ENCODE measurements at places on chromosomes 4 and X.
A peak's percentile ranks its signal among the peaks of the same experiment; 100 is the strongest.

DNA sequence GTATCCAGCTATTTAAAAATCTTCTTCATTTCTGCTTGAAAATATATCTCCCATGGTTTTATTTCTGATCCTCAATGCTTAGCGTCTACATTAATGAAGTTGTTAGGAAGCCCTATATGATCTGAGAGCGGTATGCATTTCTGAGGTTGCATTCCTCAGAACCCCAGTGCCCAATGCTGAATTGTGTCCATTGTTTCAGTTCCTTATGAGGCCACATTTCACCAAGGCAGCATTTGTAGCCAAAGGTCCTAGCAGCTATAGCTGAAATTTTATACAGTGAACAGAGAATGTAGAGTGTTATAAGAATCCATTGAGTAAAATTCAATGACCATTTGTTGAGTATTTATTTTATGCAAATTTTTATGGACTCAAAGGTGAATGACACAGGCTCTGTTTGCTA is 209.5 kb downstream of the PCDH7 start:
- DNase-seq, result no peak

- DNase-seq, result no peak
Measured at GRCh38 chr4:110033355-110034025, 120.8 kb downstream of the EGF start.

DNA sequence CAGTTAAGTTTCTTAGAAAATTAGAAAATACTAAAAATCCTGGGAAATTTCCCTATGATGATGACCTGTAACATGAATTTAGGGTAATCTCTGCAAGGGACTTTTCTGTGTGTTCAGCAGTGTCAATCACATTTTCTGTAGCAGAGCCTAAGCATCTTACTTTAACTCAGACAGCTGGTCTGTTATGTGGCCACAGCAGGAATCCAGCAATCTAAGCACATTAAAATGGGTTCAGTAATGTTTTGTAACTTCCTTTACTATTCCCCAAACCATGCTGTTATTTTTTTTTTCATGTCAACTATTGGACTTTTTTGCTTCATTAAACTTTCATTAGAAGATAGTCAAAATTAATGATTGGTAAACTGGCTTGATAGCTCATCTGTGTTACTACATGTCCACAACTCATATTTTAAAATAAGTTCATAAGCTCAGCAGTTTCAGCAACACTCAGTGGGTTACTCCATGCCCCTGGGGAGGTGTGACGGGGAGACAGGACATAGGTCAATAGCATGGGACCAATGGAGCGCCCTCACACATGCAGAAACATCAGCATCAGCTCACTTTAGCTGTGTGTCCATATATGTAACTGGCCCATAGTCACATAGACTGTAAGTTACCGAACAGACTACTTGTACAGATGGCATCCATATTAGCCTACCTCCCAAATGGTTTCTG is 168.0 kb upstream of the PACRGL start:
- DNase-seq, result no peak

DNA sequence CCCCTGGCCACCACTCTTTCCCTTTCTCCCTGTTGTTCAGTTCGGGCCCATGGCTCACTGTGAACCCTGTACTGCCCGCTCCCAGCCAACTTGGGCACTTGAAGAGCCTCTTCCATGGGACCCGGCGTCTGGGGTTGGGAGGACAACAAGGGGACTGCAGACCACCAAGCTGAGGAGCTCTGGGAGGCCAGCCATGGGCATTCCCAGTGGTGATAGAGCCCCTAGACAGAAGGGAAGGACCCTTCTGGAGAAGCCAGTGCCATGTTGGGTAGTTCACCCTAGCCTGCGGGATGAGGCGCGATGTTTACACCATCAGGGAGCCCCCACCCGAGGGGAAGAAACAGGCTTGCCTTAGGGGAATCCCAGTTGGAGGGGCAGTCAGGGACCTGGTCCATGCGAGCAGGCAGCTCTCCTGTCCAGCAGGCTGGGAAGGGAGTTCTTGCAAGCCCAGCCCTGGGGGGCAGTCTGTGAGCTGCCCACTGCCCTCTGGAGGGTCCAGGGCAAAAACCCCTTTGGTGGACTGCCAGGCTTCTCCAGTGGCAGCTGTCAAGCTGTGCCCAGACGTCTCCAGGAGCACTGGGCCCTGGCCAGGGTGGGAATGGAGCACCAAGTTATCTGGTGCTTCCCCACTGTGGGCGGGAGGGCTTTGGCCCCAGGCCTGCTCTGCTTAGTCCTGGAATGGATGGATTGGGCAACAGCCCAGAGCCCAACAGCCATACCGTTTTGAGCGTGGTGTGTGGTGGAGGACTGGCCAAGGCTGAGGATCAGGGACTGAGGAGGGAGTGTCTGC is 23.7 kb upstream of the UBA1 start:
- peak; percentile 71 for DNase-seq

DNA sequence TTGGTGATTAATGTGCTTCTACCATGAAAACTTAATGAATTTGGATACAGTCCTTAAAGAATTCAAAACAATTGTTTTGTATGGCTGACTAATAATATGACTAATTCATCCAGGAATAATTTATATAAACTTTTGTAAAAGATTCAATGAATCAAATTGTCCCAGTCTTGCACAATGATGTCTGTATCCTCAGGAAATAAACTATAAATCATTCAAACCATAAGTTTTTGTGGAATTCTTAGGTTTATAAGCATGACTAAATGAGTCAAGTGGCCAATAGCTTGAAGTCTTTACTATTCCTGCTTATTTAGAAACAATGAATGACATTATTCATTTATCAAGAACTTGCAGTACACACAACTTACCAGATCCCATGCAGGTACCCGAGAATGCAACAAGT is 935.0 kb upstream of the INTU start:
- DNase-seq, result no peak

- no peak for DNase-seq
Measured at GRCh38 chrX:9921407-9921806, 45.8 kb upstream of the CLDN34 start.

GRCh38 chrX:43975796-43976195 is 2.6 kb upstream of the NDP start:
- DNase-seq, result no peak

- no peak for DNase-seq
Measured at GRCh38 chrX:134315866-134316265, 78.9 kb downstream of the CCDC160 start.

DNA sequence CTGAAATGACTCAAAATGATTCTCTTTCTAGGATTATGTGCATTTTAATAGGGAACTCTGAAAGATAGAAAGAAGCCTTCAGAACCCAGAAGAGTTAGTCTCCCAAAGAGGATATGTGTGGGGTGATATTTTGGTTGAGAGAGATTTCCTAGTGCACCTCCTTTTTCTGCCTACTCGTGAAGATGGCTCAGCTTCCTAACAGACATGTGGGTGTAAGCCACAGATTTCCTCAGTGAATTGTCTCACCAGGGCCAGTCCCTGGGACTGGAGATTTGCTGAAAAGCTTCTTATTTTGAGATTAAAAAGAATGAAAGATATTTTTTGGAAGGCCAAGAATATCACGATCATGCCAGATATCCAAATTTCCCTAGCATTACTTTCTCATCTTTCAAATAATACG is 42.8 kb downstream of the MAGEB17 start:
- no peak for DNase-seq

DNA sequence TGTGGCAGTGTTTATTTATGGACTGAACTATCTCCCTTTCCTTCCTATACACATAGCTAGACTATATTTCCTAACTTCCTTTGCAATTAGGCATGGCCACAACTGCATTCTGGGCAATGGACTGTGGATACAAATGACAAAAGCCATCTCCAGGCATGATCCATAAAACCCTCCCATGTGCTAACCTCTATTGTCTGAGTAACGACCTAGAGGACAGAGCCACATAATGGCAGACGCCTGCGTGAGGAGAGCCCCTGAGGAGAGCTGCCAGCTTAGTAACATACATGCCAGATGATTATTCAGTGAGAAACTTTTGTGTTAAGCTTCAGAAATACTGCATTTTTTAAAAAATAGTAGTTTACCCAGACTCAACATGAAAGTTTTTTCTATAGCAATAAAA is 142.9 kb downstream of the ADGRA3 start:
- DNase-seq, result no peak

DNA sequence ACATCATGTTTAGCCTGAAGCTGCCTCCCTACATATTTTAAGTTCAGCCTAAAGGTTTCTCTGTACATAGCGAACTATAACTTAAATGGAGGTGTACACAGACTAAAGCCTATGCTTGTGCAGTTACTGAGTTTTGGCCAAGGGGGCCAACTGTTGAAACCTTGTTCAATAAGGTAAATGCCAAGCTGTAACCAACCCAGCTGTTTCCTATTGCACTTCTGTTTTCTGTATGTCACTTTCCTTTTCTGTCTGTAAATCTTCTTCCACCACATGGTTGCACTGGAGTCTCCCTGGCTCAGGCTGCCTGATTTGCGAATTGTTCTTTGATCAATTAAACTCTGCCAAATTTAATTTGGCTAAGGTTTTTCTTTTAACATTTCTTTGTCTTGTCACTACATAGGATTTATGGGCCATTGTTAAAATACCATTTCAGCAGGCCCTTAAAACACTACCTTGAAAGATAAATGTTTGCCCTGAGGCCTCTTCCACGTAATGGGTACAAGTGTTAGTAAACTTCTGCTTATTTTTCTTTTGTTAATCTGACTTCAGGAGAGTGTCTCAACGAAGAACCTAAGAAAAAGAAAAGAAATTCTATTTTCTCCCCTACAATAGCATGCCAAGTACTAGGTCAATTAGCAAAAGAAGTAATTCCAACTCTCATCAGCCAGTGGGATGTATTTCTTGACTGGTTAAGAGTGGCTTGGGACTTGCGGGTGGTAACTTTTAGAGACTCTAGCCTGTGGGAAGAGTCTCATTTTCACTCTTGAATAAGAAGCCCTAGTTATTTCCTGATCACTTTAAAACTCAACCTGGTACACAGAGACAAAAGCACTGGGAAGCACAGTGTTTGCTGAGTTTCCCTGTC is 45.7 kb upstream of the PRSS12 start:
- DNase-seq, result no peak

DNA sequence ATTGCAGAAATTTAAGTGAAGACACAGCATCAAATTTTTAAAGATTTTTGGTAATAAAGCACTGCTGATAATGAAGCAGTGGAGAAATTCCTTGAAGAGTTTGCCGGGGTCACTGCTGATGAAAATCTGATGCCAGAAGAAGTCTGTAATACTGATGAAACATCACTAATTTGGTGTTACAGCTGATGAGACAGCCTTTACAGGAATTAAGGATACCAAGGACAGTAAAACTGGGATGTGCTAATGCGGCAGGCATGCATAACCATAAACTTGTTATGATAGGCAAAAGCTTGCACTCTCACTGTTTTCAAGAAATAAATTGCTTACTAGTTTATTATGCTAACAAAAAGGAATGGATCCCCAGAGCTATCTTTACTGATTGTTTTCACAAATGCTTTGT is 52.9 kb upstream of the VEGFC start:
- DNase-seq, result no peak

DNA sequence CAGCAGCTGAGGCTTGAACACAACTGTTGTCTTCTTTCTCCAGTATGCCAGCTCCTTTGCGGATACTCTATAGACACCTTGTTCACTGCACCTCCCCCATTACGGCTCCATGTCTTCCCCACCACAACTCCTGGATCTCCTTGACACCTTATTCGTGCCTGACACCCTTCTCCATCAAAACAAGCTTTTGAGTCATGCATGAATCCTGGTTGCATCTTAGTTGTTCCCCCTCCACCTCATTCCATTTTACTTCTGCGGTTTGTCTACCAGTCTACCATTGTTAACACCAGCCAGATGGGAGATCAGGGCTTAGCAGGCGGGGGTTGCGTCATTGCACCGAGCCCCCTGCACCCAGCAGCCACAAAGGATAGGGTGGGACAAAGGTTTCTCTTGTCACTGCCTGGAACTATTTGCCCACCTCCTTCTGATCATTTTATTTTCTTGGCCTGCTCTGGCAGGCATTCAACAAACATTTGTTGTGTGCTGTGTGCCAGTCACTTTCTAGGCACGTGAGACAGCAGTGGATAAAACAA is 2.0 kb upstream of the CDK16 start:
- DNase-seq, result no peak

- DNase-seq, result no peak
Measured at GRCh38 chr4:15470128-15470475, 420 bp downstream of the CC2D2A start.

- DNase-seq, result no peak
Measured at GRCh38 chr4:2395584-2395983, 22.9 kb downstream of the ZFYVE28 start.

DNA sequence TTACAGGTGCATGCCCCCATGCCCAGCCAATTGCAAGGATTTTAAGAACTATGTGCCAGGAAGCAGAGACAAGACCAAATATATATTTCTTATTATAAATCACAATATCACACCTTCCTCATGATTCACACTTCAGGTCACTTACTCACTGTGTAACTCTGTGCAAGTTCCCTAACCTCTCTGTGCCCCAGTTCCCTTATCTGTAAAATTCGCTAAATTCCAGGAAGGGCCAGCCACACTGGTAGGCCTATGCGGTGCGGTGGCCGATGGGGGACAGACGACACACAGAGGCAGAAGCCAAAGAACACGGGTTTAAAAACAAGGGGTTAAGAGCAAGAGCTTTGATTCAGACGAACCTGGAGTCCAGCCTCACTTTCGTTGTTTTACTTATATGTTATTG is 2.8 kb downstream of the TRIM2 start:
- DNase-seq, result no peak

DNA sequence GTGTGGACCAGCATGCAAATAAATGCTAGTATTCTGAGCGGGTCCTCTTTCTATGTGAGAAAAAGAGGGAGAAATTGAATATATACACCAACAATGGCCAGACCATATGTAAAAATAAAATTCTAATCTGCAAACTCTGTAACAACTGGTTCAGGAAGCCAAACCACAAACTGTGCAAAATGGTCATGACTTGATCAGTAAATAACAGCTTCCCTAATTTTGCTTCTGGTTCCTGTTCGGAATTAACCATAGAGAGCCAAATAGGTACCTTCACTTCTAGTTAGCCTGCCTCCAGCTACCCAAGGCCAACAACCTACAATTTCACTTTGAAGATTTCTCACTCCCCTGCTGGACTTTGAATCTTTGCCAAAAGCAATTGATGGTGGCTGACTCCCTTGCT is 1313.2 kb downstream of the ADGRL3 start:
- no peak for DNase-seq

DNA sequence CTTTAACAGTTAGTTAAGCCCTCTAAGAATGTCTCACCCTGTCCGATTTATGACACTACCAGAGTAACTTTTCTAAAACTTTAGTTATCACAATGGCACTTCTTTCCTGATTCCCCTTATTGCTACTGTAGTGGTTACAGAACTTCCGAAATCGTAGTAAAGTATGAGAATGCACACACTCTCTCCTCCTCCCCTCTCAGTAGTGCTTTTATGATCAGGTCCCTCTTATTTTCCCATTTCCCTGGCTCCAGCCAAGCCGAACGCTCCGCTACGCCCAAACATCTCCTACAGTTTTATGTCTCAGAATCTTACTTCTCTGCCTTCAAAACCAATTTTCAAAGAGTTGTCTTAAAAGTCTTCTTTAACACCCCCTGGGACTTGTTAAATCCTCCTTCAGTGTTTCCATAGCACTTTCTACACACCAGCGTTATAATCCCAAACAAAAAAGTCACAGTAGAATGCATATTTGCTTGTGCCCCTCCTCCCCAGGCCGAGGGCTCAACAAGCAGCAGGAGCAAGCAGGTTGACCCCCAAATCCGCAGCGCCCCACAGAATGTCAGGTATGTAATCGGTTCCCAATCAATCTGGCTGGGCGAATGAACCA is 671 bp downstream of the HPF1 start:
- no peak for DNase-seq

GRCh38 chr4:169557061-169557636 is 55.2 kb downstream of the NEK1 start:
- no peak for DNase-seq
